ENCODE measurements at places on chromosomes 7 and 10. TPM values are rescaled to one million over a fixed set of nuclear protein-coding genes. Genes with fewer than 3 reads are reported as not detected.
A peak's percentile ranks its signal among the peaks of the same experiment; 100 is the strongest.

GRCh38 chr7:83065714-83066113 is 97.0 kb downstream of the PCLO start:
- H3K36me3 ChIP-seq = no peaks in the 10 kb centered on the region
- no peak overlapping the region for H3K27ac ChIP-seq
- no peaks in the 10 kb centered on the region for H3K27me3 ChIP-seq
- no peaks in the 10 kb centered on the region for H3K4me1 ChIP-seq

DNA sequence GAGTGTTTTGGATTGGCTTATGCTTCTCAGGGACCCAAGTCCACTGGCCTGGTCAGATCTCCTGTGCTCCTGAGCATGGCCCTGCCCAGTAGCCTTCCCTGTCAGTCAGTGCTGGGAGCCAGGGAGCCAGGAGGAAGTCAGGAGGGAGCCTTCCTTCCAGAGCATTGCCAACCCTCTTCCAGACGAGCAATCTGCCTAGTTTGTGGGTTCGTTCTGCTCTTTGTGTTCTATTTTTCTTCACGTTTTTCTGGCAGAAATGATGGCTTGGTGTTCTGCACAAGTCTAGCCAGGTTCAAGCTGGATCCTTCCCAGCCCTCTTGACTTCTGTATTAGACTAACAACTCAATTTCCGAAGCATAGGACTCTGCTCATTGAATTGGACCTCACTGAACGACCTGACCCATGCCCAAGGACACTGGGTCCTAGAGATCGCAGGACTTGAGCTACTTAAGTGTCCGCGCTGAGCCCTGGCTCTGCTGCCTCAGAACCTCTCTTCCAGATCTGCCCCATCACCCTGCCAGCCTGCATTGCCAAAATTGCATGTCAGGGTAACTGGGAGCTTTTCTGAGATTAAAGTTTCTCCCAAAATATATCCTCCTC is 76.2 kb upstream of the MPP7 start:
- no peak overlapping the region for H3K4me3 ChIP-seq
- peak overlapping the region; percentile 27 for H3K27ac ChIP-seq
- no peaks in the 10 kb centered on the region for H3K27me3 ChIP-seq
- H3K36me3 ChIP-seq = no peaks in the 10 kb centered on the region

GRCh38 chr7:79790656-79791262 is 337.3 kb upstream of the MAGI2 start:
- no peak overlapping the region for H3K27ac ChIP-seq
- no peaks in the 10 kb centered on the region for H3K4me1 ChIP-seq
- H3K27me3 ChIP-seq = no peaks in the 10 kb centered on the region
- H3K4me3 ChIP-seq = no peak overlapping the region

- H3K4me1 ChIP-seq = no peaks in the 10 kb centered on the region
- H3K36me3 ChIP-seq = no peaks in the 10 kb centered on the region
- H3K27ac ChIP-seq = no peak overlapping the region
- DNase-seq = no peak
- H3K27me3 ChIP-seq = no peaks in the 10 kb centered on the region
Measured at GRCh38 chr10:43906490-43906889, 257.8 kb upstream of the ZNF32 start.

- no peak overlapping the region for H3K4me3 ChIP-seq
- no peak overlapping the region for H3K27ac ChIP-seq
- H3K27me3 ChIP-seq = no peaks in the 10 kb centered on the region
- no peaks in the 10 kb centered on the region for H3K36me3 ChIP-seq
- no peak for DNase-seq
Measured at GRCh38 chr10:49273082-49273465, 25.9 kb upstream of the C10orf71 start.

GRCh38 chr10:62723375-62723774 is 81.1 kb upstream of the ADO start:
- no peak for DNase-seq
- no peak overlapping the region for H3K27ac ChIP-seq
- H3K4me1 ChIP-seq = peaks cover 7% of the 10 kb centered on the region
- H3K36me3 ChIP-seq = no peaks in the 10 kb centered on the region
- no peak overlapping the region for H3K4me3 ChIP-seq

DNA sequence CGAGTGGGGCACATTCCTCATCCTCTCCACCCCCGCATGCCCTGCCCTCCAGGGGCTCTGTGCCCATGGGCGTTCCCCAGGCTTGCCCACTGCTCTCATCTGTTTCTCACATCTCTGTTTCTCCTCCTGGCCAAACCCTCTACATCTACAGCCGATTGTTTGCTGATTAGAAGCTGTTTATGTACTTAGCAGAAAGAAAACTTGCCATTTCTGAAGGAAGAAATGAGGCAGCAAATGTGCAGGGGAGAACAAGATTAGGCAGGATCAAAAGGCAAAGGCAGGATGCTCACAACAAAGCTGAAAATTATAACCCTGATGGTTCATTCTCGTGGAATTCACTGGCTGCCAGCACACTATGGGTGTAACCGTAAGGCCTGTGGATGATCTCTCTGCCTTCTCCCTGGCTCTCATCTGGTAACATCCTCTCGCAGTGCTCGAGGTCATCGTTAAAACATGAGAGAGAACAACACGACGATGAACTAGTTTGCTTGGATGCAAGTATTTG is 111.6 kb upstream of the KLF14 start:
- no peaks in the 10 kb centered on the region for H3K27me3 ChIP-seq
- H3K4me1 ChIP-seq = no peaks in the 10 kb centered on the region
- no peak for DNase-seq
- no peaks in the 10 kb centered on the region for H3K36me3 ChIP-seq
- no peak overlapping the region for H3K4me3 ChIP-seq
- H3K27ac ChIP-seq = no peak overlapping the region

DNA sequence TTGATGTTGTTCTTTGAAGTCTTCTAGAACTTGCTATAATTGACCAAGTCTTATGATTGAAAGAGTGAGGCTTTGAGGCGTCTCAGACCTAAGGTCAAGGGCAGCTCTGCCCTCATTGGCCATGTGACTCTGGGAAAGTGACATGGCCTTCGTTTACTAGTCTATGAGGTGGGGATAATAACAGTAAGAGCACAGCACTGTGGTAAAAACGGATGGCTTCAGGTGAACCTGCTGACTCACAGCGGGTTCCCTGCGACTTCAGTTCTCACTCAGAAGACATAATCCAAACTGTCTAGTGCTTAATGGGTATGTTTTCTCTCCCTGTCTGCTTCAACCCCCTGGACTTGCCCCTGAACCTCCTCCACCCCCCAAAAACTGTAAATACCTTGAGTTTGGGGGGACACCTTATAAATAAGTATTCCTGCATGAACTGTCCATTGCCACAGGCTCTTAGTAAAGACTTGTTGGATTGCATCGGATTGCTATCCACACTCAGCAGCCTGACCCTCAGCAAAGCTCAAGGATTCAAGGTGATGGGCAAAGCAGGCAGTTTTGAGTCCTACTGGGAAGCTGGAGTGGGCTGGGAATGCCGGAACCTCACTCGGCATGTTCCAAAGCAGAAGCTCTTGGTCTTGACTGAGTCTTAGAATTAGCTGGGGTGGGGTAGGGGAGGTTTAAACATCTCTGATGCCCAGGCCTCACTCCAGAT is 304.6 kb downstream of the KLF6 start:
- no peak overlapping the region for H3K4me3 ChIP-seq
- DNase-seq = no peak
- no peaks in the 10 kb centered on the region for H3K27me3 ChIP-seq
- no peaks in the 10 kb centered on the region for H3K36me3 ChIP-seq
- H3K4me1 ChIP-seq = peaks cover 18% of the 10 kb centered on the region

- H3K4me3 ChIP-seq = peak overlapping the region; percentile 46
- H3K36me3 ChIP-seq = no peaks in the 10 kb centered on the region
- peaks cover 9% of the 10 kb centered on the region for H3K4me1 ChIP-seq
- H3K27me3 ChIP-seq = peaks cover 4% of the 10 kb centered on the region
- H3K27ac ChIP-seq = no peak overlapping the region
- DNase-seq = peak; percentile 50
Measured at GRCh38 chr10:17453373-17454091, 863 bp downstream of the ST8SIA6 start.

DNA sequence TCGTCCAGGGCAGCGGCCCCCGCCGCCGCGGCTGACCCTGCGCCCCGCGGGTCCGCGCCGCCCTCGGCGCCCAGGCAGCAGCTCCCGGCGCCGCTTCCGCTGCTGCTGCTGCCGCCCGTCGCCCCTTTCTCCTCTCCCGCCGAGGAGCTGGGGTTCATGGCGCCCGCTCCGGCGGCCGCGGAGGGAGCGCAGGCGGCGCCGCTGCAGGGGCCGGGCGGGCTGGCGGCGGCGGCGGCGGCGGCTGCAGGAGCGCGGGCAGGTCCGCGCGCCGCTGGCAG is 286 bp downstream of the DGKI start:
- H3K27me3 ChIP-seq = no peaks in the 10 kb centered on the region
- DNase-seq = no peak
- H3K36me3 ChIP-seq = no peaks in the 10 kb centered on the region

GRCh38 chr10:12958546-12959110 is 42.9 kb downstream of the CCDC3 start:
- H3K4me3 ChIP-seq = no peak overlapping the region
- no peaks in the 10 kb centered on the region for H3K27me3 ChIP-seq
- H3K4me1 ChIP-seq = peaks cover 20% of the 10 kb centered on the region
- no peak overlapping the region for H3K27ac ChIP-seq

GRCh38 chr7:151632750-151633515 is 113.2 kb upstream of the RHEB start:
- H3K27ac ChIP-seq = peak overlapping the region; percentile 62
- no peaks in the 10 kb centered on the region for H3K27me3 ChIP-seq
- peak overlapping the region; percentile 85 for H3K4me3 ChIP-seq
- H3K4me1 ChIP-seq = peaks cover 11% of the 10 kb centered on the region

DNA sequence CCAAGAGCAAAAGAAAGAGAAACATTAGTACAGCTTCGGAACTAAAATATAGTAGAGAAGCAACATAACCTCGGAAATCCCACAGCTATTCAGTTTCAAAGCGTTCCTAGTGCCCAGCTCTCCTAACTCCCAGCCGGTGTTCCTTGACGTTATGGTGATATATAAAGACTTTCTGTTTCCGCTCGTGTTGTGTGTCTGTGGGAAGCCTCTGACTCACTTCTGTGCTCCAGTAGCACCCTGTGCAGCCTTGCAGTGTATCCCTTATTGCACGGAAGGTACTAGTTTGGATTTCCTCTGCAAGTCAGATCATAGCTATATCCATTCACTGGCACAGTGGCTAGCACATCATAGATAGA is 535 bp downstream of the ASAH2B start:
- 0 out of 2 replicates have a peak, but pooled peaks cover 6% of the 10 kb centered on the region for H3K4me1 ChIP-seq
- peak overlapping the region; percentile 88 for H3K4me3 ChIP-seq
- H3K36me3 ChIP-seq = no peaks in the 10 kb centered on the region
- DNase-seq = peak; percentile 32

GRCh38 chr7:103988468-103989199 is 824 bp downstream of the RELN start:
- no peaks in the 10 kb centered on the region for H3K27me3 ChIP-seq
- no peaks in the 10 kb centered on the region for H3K4me1 ChIP-seq
- no peak overlapping the region for H3K4me3 ChIP-seq
- H3K27ac ChIP-seq = no peak overlapping the region
- no peak for DNase-seq
- no peaks in the 10 kb centered on the region for H3K36me3 ChIP-seq

- no peaks in the 10 kb centered on the region for H3K4me1 ChIP-seq
- DNase-seq = no peak
- H3K27ac ChIP-seq = no peak overlapping the region
- no peaks in the 10 kb centered on the region for H3K27me3 ChIP-seq
Measured at GRCh38 chr7:158685693-158686092, 18.9 kb downstream of the NCAPG2 start.

DNA sequence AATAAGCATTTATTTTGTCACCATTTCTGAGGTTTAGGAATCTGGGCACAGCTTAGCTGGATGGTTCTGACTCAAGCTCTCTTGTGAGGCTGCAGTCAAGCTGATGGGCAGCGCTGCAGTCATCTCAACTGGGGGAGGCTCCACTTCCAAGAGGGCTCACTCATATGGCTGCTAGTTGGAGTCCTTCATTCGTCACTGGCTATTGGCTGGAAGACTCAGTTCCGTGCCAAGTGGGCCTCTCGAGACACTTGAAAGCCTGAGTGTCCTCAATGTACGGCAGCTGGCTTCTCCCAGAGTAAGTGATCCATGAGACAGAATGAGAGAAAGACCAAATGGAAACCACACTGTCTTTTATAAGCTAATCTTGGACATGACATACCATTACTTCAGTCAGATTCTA is 21.6 kb upstream of the COL13A1 start:
- no peaks in the 10 kb centered on the region for H3K4me1 ChIP-seq
- no peak for DNase-seq
- H3K27me3 ChIP-seq = no peaks in the 10 kb centered on the region
- no peaks in the 10 kb centered on the region for H3K36me3 ChIP-seq
- H3K27ac ChIP-seq = no peak overlapping the region
- H3K4me3 ChIP-seq = no peak overlapping the region

GRCh38 chr10:77349226-77349625 is 288.4 kb downstream of the KCNMA1 start:
- no peak overlapping the region for H3K27ac ChIP-seq
- H3K4me3 ChIP-seq = no peak overlapping the region
- H3K27me3 ChIP-seq = no peaks in the 10 kb centered on the region

DNA sequence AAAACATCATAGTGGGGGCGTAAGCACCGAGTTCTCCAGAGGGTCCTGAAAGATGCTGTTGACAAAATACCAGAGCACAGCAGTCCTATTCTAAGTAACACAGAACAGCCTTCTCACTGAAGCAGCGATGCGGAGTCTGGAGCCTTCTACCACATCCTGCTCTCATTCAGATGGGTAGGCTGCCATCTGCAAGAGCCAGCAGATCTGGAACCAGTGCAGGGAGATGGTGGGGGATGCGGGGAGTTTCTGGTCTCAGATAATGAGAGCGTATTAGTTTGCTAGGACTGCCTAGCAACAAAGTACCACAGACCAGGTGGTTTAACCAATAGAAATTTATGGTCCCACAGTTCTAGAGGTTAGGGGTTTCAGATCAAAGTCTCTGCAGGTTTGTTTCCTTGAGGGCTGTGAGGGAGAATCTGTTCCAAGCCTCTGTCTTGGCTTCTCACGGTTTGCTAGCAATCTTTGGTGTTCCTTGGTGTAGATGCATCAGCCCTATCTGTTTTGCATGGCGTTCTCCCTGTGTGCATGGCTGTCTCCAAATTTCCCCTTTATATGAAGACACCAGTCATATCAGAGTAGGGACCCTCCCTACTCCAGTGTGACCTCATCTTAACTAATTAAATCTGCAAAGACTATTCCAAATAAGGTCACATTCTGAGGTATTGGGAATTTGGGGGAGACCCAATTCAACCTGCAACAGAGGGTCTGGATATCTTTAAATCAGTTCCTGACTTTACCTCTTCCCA is 52.0 kb upstream of the STEAP1B start:
- no peak for DNase-seq
- no peak overlapping the region for H3K4me3 ChIP-seq
- no peak overlapping the region for H3K27ac ChIP-seq
- H3K27me3 ChIP-seq = no peaks in the 10 kb centered on the region

DNA sequence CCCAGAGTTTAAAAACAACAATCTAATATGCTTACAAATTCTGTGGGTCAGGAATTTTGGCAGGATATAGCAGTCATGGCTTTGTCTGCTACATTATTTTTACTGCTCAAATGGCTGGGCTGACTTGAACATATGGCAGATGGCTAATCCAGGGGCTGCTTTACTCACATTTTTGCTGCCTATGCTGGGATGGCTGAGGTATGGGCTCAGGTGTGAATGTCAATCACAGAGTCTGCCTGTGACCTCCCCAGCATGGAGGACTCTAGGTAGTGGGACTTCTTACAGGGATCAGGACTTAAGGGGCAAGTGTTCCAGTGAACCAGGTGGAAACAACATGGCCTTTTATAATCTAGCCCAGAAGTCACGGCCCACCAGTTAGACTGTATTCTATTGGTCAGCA is 4.4 kb upstream of the FKBP9 start:
- no peak for DNase-seq
- H3K4me1 ChIP-seq = 0 out of 2 replicates have a peak, but pooled peaks cover 6% of the 10 kb centered on the region
- H3K27me3 ChIP-seq = no peaks in the 10 kb centered on the region
- no peak overlapping the region for H3K27ac ChIP-seq

LRIT1 gene
- not detected for total RNA-seq

HECW1 gene
- 1.7 TPM for total RNA-seq

FAM107B gene
- total RNA-seq = 209 TPM

PLAC9 gene
- total RNA-seq = not detected

TSPAN14 gene
- 138 TPM for total RNA-seq

LRRC18 gene
- total RNA-seq = not detected

All from Caco-2 (cell line).